ENCODE measurements at places on chromosomes 16 and 17.

DNA sequence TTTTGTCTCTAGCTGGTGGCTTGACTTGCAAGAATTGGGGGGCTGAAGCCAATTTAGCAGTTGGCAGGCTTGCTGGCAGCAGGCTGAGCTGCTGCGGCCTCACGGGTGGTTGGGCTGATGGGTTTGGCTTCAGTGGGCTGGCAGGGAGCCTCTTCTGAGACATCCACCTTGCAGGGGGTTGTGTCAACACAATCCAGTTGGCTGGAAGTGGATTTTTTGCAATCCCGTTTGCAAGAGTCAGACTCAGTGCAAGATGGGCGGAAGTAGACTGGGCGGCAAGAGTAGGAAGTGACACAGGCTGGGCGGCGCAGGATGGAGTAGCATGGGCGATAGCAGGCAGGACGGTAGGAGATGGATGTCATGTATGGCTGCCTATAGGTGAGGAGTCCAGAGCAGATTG, 1.5 kb downstream of the KRTAP16-1 start:
- no peak for DNase-seq

- DNase-seq, result no peak
Measured at GRCh38 chr17:62715882-62716390, 88.5 kb downstream of the MRC2 start.

GRCh38 chr17:71830866-71831265, 290.0 kb upstream of the SOX9 start:
- no peak for DNase-seq

- DNase-seq, result no peak
Measured at GRCh38 chr17:55286681-55287589, 22.2 kb downstream of the HLF start.

GRCh38 chr17:43351691-43352090, 47.1 kb upstream of the ARL4D start:
- DNase-seq, result no peak

DNA sequence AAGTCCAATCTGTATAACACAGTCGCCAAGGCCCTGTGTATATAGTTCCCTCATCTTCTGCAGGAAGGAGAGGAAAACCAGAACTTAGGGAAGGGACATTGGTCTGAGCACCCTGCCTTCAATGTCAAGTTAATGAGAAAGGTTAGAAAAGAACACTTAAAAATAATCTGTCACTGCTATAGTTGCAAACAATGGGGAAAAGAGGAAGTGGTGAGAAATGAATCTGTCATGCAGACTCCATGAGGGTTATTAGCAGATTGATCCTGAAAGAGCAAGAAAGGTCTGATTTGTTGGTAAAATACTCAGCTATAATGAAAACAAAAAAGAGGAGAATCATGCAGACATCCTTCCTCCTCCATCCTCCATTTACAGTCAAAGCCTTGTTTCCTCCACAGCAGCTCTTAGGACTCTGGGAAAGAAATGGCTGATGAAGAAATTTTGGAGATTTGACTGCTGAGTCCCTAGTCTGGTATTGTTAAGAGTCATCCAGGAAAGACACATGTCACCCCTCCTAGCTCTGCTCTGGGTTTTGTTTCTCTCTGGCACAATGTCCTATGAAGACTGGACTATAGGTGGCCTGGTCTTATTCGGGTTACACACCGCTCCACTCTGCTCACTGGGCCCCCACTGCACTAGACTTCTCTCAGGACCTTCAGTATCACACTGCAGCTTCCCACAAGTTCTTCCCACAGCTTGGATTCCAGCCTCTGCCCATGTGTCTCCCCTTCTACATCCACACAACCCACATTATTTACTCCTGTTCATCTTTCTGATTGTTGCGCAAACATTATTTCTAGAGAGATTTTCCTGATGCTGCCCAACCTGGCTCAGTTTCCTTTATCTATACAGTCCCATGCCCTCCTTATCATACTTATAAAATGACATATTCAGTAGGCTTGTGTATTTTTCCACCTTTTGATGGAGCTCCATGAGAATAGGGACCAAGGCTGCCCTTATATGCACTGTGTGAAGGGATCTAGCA, 56.5 kb upstream of the XYLT1 start:
- no peak for DNase-seq

Measured in AG09319 (cell line).